ENCODE measurements at places on chromosomes 7 and 10.

DNA sequence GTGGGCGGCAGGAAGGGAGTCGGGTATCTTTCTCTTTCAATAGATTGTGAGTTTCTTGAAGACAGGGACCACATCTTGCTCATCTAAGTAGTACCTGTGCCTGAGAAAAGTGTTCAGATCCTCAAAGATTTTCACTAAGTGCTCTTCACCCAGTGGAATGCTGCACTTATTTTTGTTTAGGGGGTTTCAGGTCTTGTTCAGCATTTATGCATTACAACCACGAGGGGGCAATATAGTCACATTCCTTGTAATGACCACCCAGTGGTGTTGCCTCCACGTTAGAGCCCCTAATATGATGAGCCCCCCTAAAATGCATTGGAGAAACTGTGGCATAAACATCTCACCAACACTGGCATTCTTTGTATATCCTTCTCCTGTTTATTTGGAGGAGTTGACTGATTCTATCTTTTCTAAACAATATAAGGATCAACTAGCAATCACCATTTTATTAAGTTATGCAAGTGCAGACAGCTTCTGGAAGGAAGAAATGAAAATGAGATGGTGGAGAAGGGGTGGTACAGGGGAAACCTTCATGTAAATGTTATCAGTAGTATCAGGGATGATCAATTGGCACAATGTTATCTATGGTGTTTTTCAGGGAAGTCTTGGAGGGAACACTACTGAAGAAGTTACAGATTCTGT is 3.1 kb upstream of the PAPSS2 start:
- DNase-seq = no peak

DNA sequence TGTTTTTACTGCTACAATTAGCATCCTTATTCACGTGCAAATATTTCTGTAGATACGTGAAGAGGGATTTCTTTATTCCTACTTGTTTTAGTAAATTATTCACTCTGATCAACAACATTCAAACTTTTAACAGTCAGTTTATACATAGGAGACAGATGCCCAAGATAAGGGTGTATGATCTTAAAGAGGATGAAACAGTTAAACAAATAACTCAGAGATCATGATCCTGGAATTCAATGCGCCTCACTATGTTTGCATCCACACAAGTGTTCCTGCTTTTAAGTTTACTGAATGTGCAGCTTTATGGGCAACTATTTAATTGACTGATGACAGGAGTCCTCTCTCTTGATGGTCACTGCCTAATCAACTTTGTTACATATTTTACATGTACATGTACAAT is 394.8 kb downstream of the PARD3 start:
- no peak for DNase-seq

DNA sequence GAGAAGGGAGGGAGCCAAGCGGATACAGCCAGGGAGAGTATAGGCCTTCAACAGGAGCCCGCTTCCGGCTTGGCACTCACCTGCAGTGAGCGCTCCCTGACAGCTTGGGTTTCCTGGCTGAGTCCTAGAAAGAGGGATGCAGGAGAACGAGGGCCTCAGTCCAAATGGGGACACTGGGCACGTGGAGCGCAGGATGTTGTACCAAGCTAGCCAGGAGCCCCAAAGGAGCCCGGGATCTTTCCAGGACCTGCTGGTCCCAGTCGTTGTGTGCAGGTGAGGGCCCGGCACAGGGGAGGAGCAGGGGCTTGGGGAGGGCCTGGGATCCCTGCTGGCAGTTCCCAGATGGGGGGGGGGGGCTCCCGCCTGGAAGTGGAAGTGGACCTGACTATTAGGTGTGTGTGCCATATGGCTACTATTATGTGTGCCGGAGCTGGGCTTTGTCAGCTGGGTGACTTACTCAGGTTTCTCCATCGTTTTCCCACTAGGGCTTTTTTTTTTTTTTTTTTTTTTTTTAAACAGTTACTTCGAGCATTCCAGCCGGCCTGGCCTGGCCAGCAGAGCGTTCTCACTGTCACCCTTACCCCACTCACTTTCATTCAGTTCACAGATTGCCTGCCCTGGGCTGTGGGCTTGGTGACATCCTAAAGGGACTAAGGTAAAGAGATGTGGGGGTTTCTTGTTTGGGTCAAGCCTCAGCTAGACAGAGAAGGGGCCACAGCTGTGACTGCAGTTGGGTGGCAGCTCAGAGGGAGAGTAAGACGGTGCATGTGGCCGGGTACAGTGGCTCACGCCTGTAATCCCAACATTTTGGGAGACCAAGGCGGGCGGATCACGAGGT is 3.8 kb downstream of the AGAP3 start:
- no peak for DNase-seq

DNA sequence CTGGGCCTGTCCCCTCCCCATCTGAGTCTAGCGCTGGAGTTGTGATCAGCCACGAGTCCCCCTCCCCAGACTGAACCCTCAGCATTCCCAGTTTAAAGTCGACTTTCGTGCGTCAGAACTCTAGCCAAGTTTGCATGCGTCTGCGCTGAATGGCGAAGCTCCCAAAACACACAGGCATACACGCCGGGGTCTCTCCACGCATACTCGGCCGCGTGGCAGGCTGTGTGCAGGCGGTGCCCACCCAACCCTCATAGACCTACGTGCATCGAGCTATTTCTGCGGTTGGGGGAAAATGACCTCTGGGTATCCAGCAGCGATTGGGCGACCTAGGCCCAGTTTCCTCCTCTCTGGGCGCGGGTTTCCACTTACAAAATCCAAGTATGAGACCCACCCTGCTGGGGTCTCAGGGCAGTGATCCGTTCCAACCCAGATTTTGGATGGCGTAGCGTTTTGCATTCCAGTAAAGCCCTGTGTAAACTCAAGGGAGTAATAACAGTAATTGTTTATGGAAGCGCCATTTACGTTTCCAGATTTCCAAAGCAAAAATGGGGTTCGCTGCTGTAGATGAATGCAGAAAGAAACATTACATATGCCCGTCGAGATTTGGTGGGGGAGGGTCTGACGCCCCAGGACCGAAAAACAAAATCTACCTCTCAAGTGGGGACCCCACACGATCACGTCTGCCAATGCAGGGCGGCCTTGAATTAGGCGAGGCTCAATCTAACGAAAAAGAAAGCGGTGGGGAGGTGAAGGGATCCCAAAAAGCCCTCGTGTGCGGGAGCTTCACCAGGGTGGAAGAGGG is 2.0 kb upstream of the HMX3 start:
- DNase-seq = no peak

- DNase-seq = no peak
Observed at GRCh38 chr10:65377687-65378086, 1548.1 kb upstream of the LRRTM3 start.

GRCh38 chr10:2992401-2993198 is 74.7 kb upstream of the PFKP start:
- no peak for DNase-seq

- no peak for DNase-seq
Observed at GRCh38 chr7:141950806-141951205, 4.0 kb upstream of the CLEC5A start.

DNA sequence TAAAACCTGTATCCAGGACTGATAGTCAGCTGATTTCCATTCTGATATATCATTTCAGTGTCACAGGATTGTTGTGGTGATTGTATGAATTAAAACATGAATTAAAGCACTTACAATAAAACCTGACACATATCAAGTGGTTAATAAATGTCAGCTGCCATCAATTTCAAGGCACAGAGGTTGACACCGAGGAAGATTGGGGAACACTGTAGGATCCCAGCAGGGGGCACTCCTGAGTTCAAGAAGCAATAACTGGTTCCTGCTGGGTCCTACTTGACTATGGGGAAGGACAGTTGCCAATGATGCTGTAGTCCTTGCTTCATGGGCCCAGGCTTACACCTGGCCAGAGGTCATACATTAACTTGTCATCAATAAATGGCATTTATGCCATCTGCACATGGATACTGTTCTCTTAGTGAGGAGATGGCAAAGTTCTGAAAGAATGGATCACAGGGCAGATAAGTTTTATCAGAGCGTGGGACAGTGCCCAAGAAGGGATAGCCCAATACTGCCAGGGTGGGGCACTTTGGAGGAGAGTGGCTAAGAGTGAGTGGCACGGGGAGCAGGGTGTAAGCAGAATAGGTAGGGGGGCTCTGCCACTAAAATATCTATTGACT is 24.1 kb downstream of the FZD1 start:
- peak; percentile 48 for DNase-seq

GRCh38 chr7:27111042-27111750 is 8.7 kb upstream of the HOXA2 start:
- no peak for DNase-seq

GRCh38 chr7:116876664-116877442 is 14.5 kb downstream of the CAPZA2 start:
- DNase-seq = no peak

- no peak for DNase-seq
Observed at GRCh38 chr7:1237704-1238255, 5.1 kb downstream of the UNCX start.

- DNase-seq = no peak
Observed at GRCh38 chr10:3573498-3573897, 211.5 kb downstream of the KLF6 start.

DNA sequence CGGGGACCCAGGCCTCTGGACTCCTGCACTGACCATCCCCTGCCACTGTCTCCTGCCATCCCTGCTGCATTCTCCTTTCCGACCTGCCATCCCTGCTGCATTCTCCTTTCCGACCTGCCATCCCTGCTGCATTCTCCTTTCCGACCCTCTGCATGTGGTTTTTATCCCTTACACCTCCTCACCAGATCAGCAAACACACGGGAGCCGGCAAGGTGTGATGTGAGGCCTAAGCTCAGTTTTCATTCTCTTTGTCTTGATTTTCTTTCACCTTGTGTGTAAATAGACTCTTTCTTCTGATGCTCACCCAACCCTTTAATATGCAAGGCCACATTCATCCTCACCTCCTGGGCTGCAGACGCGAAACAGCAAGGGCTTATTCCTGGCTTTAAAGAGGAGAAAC is 11.4 kb downstream of the PLXNA4 start:
- no peak for DNase-seq

GRCh38 chr10:78563314-78563713 is 505.5 kb upstream of the ZMIZ1 start:
- DNase-seq = no peak

DNA sequence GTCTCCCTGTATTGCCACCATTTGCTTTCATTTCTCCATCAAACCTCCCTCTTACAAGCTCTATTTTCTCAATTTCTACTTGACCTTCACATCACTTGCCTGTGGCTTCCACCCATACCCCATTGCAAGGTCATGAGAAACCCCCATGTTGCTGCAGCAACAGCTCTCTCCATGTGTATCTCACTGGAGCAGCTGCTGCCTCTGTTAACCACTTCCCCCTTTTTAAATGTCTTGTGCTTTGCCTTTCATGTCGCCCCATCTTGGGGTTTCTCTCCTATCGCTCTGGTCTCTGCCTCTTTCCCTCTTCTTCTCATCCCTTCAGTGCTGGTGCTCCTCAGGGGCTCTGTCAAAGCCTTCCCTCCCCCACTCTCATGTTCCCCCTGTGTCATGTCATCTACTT is 148.8 kb downstream of the CHN2 start:
- DNase-seq = no peak

- no peak for DNase-seq
Observed at GRCh38 chr10:23375366-23375765, 30.8 kb upstream of the C10orf67 start.

DNA sequence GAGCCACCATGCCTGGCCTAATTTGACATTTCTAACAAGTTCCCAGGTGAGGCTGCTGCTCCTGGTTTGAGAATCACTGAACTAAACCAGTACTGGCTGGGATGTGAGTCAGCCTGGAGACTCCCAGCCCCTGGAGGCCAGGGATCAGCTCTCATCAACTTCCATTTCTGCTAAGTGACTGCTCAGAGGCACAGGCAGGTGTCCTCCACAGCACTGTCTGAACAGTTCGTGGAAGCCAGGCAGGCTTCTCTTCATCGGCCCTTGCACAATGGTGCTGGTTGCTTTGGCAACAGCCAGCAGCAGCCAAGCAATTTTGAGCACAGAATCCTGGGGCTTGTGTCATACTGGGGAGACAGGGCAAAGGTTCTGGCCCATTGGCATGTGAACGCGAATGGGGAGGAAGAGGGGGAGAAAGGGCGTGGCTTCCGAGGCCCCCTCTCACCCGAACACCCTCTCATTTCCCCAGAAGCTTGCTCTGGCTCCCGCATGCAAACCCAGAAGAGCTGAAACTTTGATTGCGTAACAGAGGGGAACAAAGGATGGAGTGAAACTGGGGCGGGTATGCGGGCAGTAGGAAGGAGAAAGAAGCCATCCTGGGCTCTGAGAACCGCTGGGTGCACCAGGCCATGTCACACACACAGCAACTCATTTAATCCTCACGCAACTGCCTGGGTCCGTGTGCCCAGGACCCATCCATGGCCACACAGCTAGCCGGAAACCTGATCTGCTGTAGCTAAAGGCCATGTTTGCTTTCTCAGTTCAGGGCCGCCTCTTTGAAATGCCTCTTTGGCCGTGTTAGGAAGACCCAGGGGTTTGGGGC is 9.0 kb upstream of the POR start:
- DNase-seq = no peak

DNA sequence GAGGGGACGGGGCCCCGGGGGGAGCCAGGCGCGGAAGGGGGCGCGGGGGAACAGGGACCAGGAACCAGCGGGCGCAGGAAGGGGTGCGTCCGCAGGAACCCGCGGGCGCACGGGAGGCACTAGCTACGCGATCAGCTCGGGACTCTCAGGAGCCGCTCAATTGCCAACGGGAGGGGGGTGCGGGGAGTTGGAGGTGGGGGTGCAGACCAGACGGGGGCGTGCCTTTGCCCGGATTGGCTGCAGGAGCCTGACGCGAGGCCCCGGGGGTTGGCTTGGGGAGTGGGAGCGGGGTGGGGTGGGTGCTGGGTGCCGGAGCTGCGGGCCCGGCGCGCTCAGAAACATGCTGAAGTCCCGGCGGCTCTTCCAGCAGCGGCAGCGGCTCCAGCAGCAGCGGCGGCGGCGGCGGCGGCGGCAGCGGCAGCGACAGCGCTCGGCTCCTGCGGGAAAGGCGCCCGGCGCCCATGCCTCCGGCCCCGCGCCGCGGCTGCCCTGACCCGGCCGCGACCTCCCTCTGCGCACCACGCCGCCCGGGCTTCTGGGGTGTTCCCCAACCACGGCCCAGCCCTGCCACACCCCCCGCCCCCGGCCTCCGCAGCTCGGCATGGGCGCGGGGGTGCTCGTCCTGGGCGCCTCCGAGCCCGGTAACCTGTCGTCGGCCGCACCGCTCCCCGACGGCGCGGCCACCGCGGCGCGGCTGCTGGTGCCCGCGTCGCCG is at the start of gene ADRB1:
Gene ADRB1, plus strand, starts transcription at position 335 of the 715 bp plus-strand sequence. Its CDS starts 267 bp downstream, at position 602.
- DNase-seq = peak; percentile 45

DNA sequence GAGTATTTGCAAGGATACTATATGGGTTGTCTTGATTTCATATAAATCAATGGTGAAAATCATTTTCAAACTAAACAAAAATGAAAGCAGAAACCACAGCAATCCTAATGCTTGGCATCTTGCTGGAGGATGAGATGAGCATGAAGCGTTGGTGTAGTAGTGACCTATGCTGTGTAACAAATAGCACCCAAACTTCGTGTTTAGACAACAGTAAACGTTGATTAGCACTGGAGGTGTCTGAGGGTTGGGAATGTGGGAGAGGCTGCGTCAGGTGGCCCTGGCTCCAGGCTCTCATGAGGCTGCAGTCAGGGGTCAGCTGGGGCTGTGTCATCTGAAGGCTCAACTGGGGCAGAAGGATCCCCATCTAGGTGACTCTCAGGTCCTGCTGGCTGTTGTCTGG is 67.8 kb downstream of the MICALL2 start:
- no peak for DNase-seq

GRCh38 chr10:59687657-59688056 is 22.0 kb downstream of the SLC16A9 start:
- DNase-seq = no peak

- no peak for DNase-seq
Observed at GRCh38 chr10:66654861-66655260, 271.0 kb upstream of the LRRTM3 start.

GRCh38 chr7:90645784-90646183 is 49.7 kb downstream of the CDK14 start:
- DNase-seq = no peak
